SK-N-DZ (cell line): ENCODE measurements at places on chromosomes 16 and 17.

DNA sequence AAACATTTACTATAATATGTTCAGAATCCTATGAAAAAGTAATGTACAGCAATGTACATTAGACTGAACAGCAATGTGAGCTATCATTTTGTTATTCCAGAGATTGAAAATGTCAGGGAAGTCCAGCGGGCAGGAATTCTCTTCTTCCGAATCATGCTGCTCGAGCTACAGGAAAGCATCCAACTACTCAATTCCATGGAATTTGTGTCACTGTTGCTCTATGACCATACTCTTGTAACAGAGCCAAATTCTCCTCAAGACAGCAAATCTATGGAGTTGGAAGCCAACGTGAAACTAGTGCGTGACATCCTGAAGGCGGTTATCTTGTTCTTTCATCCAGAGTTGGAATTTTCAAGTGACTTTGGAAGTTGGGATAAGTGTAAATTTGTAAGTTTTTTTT is 24.8 kb upstream of the NSRP1 start:
- no peak for DNase-seq

DNA sequence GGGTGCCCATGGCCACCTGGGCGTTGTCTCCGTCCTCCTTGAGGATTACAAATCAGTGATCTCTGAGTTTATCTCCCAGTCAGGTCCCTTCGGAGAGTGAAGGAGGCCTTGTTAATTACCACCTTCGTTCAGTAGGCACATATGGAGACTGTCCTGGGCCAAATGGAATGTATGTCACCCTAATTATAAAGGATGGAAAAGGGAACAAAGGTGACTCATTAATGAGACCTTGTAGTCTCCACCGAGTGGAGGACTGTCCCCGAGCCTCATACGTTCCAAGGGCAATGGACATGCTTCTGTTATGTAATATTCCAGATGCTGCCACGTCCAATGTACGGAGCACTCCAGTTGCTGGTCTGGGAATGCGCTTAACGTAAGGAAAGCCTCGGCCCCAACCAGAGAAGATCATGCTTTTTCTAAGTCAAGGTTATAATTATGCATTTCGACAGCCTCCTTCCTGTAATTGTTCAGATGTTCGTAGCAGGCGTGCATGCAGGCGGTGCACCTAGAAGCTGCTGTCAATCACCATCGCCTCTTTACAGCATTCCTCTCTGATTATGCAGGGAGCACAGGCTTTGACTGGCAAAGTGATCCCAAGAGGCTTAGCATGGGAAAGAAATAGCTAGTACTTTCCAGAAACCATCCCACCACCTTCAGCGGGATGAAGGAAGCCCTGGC is 22.4 kb upstream of the SEC14L1 start:
- no peak for DNase-seq

DNA sequence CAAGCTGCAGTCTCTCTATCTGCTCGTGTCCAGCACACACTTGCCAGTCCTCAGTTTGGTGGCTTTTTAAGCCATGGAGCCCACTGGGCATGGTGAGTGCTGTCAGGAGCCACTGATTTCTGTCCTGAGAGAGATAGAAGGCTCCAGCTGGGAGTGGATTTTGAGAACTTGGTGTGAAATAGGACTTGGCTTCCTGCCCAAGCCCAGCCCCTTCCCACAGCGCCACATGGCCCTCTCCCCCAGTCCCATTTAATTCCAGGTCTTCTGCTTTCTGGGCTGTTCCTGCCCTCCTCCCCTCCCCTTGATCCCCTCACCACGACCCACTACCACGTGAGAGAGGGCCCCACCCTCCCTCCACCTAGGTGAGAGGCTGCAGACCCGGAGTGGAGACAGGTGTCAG is 14.4 kb upstream of the ABCC3 start:
- DNase-seq, result no peak

GRCh38 chr16:85262558-85263238 is 150.4 kb upstream of the CIBAR2 start:
- no peak for DNase-seq

GRCh38 chr17:6430769-6431168 is 4.2 kb downstream of the AIPL1 start:
- no peak for DNase-seq

GRCh38 chr16:81608523-81609209 is 164.1 kb downstream of the CMIP start:
- no peak for DNase-seq

- DNase-seq, result no peak
Measured at GRCh38 chr17:4144422-4144747, 1.4 kb downstream of the CYB5D2 start.

DNA sequence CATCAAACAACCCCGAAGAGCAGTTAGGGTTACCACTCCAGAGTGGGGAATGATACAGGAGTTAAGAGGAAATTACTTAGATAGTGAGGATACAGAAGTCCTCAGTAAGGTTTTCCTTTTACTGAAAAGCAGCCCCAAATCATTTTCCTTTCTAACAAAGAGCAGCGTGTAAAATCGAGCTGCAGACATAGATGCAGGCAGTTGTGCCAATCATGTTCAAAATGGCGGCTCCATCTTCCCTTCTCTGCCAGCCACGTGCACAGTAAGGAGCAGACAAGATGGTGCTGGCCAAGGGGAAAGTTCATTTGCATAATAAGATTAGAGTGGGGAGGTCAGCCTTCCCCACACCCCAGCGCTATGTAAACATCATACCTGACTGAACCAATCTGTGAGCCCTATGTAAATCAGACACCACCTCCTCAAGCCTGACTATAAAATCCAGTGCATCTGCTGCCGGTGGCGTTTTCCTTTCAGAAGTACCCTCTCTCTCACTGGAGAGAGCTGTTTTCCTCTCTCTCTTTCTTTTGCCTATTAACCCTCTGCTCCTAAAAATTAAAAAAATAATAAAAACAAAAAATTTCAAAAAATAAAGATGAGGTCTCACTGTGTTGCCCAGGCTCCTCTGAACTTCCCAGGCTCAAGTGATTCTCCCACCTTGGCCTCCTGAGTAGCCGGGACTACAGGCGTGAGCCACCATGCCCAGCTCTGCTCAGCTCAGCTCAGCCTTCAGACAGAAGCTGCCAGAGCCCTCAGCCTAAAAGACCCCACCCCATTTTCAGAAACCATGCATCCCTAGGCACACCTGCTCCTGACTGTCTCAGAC is 2.6 kb upstream of the SRL start:
- DNase-seq, result peak; percentile 100

GRCh38 chr16:73006026-73006425 is 41.9 kb downstream of the ZFHX3 start:
- DNase-seq, result no peak

GRCh38 chr17:5429191-5429887 is 9.4 kb downstream of the RPAIN start:
- no peak for DNase-seq

- no peak for DNase-seq
Measured at GRCh38 chr16:72609066-72609465, 437.1 kb upstream of the PMFBP1 start.

- no peak for DNase-seq
Measured at GRCh38 chr17:1180958-1181752, 1.4 kb upstream of the ABR start.

DNA sequence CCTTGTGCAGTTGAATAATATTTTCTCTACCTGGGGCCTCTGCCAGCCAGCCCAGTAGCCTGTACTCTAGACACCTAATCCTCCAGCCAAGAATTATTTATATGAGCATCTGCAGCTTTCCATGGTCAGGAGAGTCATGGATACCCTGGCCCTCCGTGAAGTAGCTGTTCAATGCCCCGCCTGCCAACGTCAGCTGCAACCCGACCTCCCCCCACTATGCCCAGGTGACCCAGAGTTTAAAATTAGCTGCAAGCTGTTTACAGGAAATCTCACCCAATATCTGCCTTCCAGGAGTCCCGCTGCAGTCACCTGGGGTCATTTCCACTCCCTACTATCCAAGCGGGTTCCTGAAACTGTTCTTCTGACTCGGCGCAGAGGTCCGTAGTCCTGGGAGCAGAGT is 12.3 kb downstream of the SDR42E2 start:
- no peak for DNase-seq

DNA sequence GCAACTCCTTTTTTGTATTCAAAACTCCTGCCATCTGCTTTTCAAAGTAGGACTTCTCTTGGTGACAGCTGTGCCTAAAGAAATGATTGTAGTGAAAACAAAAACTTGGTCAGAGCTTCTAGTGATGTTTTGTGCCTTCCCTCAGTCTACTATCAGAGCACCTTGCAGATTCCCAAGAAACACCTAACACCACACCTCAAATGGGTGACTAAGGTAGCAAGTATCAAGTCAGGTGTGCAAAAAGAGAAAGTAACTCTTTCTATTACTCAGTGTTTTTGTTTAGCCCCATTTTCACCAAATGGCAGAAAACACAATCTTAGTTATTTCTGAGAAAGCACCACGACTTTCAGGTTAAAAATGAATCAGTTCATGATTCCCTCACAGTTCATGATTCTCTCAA is 2.0 kb upstream of the PMFBP1 start:
- no peak for DNase-seq

- no peak for DNase-seq
Measured at GRCh38 chr17:19296786-19297778, 59.9 kb downstream of the EPN2 start.

GRCh38 chr16:22946433-22946832 is 132.5 kb downstream of the HS3ST2 start:
- DNase-seq, result no peak

- no peak for DNase-seq
Measured at GRCh38 chr17:68792873-68793272, 162.3 kb downstream of the ABCA8 start.

- DNase-seq, result no peak
Measured at GRCh38 chr17:78493450-78493849, 83.7 kb downstream of the DNAH17 start.

DNA sequence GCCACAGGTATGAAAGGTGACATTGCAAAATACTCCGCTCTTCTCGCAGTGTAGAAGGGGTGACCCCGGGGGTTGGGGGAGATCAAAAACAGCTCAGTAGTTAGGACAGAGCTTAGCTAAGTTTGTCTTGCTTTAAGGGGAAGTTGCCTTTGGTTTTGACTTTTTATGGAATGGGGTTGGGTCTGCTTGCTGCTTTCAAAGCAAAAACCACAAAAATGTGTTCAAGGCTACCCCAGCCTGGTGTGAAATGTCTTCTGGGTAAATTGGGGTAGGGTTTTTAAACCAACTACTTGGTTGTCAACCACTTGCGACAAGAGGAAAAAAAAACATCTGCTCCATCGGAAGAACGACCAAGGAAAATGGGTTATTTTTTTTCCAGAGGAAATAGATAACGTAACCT is 6.2 kb downstream of the FUS start:
- DNase-seq, result no peak

GRCh38 chr16:57998486-57998885 is 2.0 kb downstream of the ZNF319 start:
- no peak for DNase-seq

DNA sequence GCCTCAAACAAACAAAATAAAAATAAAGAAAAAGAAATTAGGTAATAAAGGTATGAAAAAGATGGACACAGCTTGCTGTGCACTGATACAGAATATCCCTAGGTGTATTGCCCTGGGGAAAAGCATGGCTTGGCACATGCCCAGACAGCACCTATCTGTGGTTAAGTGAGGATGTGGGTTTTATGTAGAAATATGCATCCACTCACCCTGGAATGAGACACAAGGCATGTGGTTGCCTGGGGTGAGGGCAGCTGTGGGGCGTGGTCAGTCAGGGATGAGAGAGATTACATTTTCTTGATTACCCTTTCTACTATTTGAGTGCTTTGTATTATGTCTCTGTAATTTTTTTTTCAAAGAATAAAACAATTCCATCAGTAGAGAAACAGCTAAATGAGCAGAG is 6.9 kb downstream of the PLLP start:
- DNase-seq, result no peak

DNA sequence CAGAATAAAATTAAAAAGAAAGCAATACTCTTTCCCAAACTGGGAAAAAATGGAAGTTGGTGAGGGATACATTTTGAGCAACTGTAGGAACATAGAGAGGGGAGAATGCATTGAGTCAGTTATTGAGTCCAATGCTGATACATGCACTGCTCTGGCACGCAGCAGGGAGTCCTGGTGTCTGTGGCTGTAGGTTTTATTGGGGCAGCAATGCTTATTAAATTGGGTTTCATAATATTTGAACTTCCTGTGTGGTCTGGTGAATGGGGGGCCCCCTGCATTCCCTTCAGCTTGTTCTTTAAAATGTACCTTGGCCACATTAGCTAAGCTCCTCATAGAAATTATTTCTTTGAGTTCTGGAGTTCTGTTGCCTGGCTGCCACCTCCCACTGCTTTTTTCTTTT is 125.2 kb upstream of the ELAC2 start:
- no peak for DNase-seq

DNA sequence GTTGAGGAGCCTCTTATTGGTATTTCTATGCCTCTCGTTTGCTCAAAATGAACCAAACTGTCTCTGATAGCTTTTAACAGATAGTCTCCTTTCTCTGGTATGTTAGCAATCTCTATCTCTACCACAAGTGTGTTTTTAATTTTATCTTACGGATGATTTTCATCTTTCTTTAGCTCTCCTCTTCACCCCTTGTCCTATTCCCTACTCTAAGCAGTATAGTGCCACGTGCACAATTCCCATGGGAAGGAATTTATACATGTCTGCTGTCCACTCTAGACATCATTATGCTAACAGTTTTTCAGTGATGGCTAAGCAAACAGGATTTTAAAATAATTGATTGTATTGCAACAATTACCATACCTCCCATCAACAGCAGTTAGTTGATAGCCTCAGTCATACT is 177.3 kb downstream of the CYB561 start:
- DNase-seq, result no peak

GRCh38 chr17:69170377-69170776 is 28.7 kb upstream of the ABCA6 start:
- DNase-seq, result no peak

- no peak for DNase-seq
Measured at GRCh38 chr16:86298758-86299134, 211.6 kb upstream of the FOXF1 start.

GRCh38 chr17:75011401-75012095 is 922 bp upstream of the MRPL58 start:
- peak; percentile 62 for DNase-seq

DNA sequence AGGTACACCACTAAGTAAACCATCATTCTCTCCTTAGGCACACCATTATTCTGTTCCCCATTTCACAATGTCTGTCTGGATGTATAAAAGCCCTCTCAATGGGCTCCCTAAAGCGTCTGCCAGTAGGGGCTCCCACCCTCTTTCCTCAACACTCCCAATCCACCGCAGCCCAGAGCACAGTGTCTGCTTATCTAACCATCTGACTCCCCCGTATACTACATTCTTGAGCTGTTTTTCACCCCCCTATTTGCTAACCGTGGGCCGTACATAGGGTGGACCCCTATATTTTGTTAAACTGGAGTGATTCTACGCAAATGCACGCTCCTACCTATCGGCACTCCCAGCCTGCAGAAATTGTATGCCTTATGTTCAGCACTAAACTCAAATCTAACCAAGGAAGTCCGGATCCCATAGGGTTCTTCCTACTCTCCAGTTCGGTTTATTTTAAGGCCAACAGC is 685 bp upstream of the PSMD3 start:
- no peak for DNase-seq

DNA sequence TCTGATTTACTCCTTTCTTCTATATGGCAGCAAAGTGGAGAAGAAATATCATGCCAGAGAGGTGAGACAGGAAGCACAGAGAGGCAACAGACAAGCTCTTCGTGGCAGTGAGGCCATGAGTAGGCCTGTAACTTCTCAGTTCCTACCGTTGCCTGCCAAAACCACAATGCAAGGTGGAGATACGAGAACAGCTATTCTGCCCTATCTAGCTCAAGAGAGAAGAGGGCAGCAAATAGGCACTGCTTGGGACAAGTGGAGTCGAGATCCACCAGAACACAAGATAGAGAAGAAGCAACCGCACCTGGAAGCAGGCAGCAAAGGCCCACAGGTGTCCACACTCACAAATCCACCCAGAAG is 24.8 kb downstream of the RANBP10 start:
- DNase-seq, result no peak

GRCh38 chr16:1443403-1443973 is 868 bp downstream of the CCDC154 start:
- peak; percentile 41 for DNase-seq
